Activated CD4-positive, alpha-beta memory T cell treated with anti-CD3 and anti-CD28 coated beads, Interleukin-2, amount 10 ng/mL, durations not matched to agents 7 days and 5 days (primary cell): ENCODE measurements at places on chromosomes 6 and 20. TPM values are rescaled to one million over a fixed set of nuclear protein-coding genes. Genes with fewer than 3 reads are reported as not detected.

DNA sequence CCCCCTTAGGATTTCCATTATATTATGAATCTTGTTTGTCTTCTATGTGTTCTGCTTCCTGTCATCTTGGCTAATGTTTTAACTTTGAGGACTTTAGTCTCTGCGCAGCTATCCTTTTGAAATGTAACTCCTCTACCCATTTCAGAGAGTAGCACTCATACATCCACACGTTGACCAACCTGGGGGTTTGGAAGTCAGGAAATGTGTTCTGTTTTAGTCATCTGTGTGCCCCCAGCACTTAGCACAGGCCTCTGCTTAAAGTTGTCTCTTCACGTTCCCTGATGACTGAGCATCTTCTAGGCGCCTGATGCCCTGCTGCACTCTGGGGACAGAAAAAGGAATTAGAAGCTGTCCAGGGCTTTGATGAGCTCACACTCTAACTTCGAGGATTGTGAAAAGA is 47.9 kb downstream of the HMGN3 start:
- H3K36me3 ChIP-seq, result no peaks in the 10 kb centered on the region
- H3K4me1 ChIP-seq, result no peaks in the 10 kb centered on the region
- H3K27me3 ChIP-seq, result peaks cover 6% of the 10 kb centered on the region
- H3K4me3 ChIP-seq, result no peak overlapping the region
- DNase-seq, result no peak
- H3K27ac ChIP-seq, result no peak overlapping the region

DNA sequence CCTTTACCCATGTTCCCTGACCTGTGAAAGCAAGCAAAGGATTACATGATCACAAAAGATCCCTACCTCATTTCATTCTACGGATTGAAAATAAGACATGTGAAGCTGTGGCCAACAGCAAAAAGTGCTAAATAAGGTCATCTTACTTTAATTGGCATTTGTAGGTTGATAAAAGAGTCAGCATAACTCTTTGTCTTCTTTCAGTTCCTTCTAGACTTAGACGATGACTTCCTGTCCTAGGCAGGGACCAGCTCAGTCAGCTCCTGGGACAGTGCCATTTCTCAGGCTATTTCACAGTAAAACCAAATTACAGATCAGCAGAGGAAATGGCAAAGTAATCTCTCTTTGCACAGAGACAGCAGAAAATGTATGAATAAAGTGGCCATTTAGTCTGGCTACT is 480.7 kb downstream of the RFPL4B start:
- no peaks in the 10 kb centered on the region for H3K4me1 ChIP-seq
- no peaks in the 10 kb centered on the region for H3K36me3 ChIP-seq
- DNase-seq, result no peak
- H3K27me3 ChIP-seq, result no peaks in the 10 kb centered on the region

GRCh38 chr20:10329387-10330005 is 104.5 kb downstream of the MKKS start:
- no peak overlapping the region for H3K27ac ChIP-seq
- no peak for DNase-seq
- H3K4me1 ChIP-seq, result no peaks in the 10 kb centered on the region
- peaks cover 12% of the 10 kb centered on the region for H3K27me3 ChIP-seq
- H3K36me3 ChIP-seq, result no peaks in the 10 kb centered on the region

DNA sequence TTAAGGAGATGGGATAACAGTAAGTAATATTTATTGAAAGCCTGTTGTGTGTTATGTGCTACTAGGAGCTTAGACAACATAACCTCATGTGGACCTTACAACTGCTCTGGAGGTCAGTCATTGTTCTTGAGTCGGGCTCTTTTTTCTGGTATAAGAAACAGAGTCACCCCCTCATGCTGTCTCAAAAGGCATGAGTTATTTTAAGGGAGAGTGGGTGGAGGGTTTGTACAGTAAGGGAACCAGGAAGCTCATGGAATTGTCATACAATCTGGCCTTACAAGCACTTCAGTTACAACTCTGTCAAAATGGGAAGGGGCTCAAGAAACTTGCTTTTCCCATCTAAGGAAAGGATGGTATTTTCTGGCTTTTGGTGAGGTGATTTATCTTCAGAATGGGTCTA is 16.5 kb upstream of the DSE start:
- DNase-seq, result no peak
- no peak overlapping the region for H3K4me3 ChIP-seq
- H3K36me3 ChIP-seq, result no peaks in the 10 kb centered on the region
- no peaks in the 10 kb centered on the region for H3K4me1 ChIP-seq

GRCh38 chr6:141475259-141475658 is 657.5 kb upstream of the GJE1 start:
- no peak for DNase-seq
- no peaks in the 10 kb centered on the region for H3K27me3 ChIP-seq
- no peak overlapping the region for H3K27ac ChIP-seq
- peaks cover 6% of the 10 kb centered on the region for H3K4me1 ChIP-seq
- H3K36me3 ChIP-seq, result peaks cover 14% of the 10 kb centered on the region

DNA sequence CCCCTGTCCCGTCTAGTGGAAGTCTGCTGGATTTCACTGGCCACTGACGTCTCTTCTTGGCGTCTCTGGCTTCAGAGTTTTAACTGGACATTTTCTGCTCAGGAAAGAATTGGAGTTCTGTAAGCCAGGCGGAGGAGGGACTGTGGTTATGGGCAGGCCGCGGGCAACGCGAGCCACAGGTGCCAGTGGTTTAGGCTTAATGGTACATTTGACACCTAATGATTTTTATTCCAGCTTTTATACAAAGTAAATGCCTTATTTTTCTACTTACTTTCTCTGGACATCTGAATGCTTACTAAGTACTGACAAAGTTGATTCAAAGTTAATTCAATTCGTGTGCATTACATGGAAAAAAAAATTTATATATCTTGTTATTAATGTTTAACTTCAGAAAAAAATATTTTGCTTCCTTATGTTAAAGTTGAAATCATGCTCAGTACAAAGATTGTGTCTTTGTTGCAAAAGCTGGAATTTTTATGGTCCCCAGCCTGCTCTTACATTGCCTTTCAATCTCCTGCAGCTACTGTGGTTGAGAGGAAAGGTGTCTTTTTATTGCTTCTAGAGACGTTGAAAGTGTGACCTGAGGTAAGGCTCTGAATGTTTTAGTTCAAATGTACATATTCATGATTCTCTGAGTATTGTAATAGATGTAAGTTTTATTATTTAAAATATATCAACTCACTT is 231.0 kb downstream of the SMOC2 start:
- H3K4me3 ChIP-seq, result no peak overlapping the region
- no peaks in the 10 kb centered on the region for H3K27me3 ChIP-seq
- H3K36me3 ChIP-seq, result no peaks in the 10 kb centered on the region
- no peaks in the 10 kb centered on the region for H3K4me1 ChIP-seq
- DNase-seq, result no peak
- no peak overlapping the region for H3K27ac ChIP-seq

Gene ID4
- not detected for total RNA-seq

Gene MTFR2
- total RNA-seq, result 20.4 TPM

Gene ANKRD6
- total RNA-seq, result 4.8 TPM

GRCh38 chr20:62601172-62601571 is 41.1 kb upstream of the SLCO4A1 start:
- H3K4me3 ChIP-seq, result no peak overlapping the region
- no peak for DNase-seq
- H3K4me1 ChIP-seq, result peaks cover 60% of the 10 kb centered on the region

- no peaks in the 10 kb centered on the region for H3K36me3 ChIP-seq
- no peaks in the 10 kb centered on the region for H3K27me3 ChIP-seq
- H3K27ac ChIP-seq, result no peak overlapping the region
- H3K4me3 ChIP-seq, result no peak overlapping the region
Observed at GRCh38 chr6:117668736-117669135, 6.5 kb upstream of the NUS1 start.

DNA sequence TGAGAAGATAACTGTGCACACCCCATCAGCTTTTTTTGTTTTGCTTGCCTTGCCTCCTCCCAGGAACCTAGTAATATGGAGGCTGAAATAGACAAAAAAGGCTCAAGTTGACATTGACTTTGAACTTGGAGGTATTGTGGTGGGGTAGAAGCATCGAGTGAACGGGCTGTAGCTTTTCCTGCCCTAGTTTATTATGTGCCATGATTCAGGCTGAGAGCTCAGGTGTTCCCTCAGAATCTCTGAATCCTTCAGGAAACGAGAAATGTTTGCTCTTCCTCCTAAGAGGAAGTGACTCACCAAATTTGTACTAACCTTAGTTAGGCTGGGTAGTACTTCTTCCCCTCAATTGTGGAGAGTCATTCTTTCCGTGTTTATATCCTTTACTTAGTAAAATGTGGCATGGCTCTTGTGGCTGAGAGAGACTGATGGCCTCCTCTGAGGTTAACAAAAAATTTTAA is 98.8 kb downstream of the SASH1 start:
- H3K4me1 ChIP-seq, result peaks cover 13% of the 10 kb centered on the region
- H3K27ac ChIP-seq, result no peak overlapping the region
- H3K4me3 ChIP-seq, result peak overlapping the region; percentile 10
- no peak for DNase-seq
- no peaks in the 10 kb centered on the region for H3K36me3 ChIP-seq

- DNase-seq, result no peak
- no peaks in the 10 kb centered on the region for H3K27me3 ChIP-seq
- no peaks in the 10 kb centered on the region for H3K36me3 ChIP-seq
- H3K27ac ChIP-seq, result no peak overlapping the region
- H3K4me1 ChIP-seq, result no peaks in the 10 kb centered on the region
Observed at GRCh38 chr6:129120856-129121638, 238.1 kb downstream of the LAMA2 start.

DNA sequence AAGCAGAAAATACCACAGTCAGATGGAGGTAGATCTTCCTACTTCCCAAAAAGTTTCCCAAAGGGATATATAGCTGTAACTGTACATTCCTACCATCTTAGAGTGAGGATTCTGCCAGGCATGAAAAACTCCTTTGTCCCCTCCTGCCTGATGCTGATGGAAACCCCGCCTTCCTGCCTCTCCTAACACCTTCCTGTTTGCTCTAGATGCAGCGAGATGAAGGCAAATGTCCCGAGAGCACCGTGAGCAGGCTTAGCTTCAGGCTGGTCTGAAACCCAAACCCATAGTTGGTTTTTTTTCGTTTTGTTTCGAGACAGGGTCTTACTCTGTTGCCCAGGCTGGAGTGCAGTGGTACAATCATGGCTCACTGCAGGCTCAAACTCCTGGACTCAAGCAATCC is 55.6 kb downstream of the MYB start:
- no peak overlapping the region for H3K4me3 ChIP-seq
- no peaks in the 10 kb centered on the region for H3K36me3 ChIP-seq
- peaks cover 36% of the 10 kb centered on the region for H3K4me1 ChIP-seq
- no peak overlapping the region for H3K27ac ChIP-seq
- no peaks in the 10 kb centered on the region for H3K27me3 ChIP-seq

DNA sequence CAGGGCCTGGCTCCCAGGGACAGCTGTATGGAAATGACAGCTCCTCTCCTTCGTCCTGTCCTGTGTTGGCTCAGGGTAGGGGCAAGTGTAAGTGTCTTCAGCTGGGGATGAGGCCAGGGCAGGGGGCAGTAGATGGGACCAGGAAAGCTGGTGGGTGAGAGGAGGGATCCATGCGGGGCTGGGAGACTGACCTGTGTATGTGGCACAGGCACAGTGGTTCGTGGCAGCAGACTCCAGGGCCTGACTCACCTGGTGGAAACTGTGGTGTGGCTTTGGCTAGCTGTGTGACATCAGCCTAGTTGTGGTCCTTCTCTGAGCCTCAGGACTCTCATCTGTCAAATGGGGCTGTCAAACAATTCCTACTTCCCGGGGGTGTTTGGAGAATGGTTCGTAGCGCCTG is 13.7 kb upstream of the SCRT2 start:
- DNase-seq, result no peak
- peaks cover 5% of the 10 kb centered on the region for H3K27me3 ChIP-seq
- no peak overlapping the region for H3K27ac ChIP-seq
- no peaks in the 10 kb centered on the region for H3K36me3 ChIP-seq
- no peak overlapping the region for H3K4me3 ChIP-seq
- no peaks in the 10 kb centered on the region for H3K4me1 ChIP-seq

GRCh38 chr20:37681384-37682112 is 12.3 kb upstream of the CTNNBL1 start:
- no peak overlapping the region for H3K4me3 ChIP-seq
- DNase-seq, result no peak
- peaks cover 14% of the 10 kb centered on the region for H3K27me3 ChIP-seq
- peaks cover 3% of the 10 kb centered on the region for H3K4me1 ChIP-seq

DNA sequence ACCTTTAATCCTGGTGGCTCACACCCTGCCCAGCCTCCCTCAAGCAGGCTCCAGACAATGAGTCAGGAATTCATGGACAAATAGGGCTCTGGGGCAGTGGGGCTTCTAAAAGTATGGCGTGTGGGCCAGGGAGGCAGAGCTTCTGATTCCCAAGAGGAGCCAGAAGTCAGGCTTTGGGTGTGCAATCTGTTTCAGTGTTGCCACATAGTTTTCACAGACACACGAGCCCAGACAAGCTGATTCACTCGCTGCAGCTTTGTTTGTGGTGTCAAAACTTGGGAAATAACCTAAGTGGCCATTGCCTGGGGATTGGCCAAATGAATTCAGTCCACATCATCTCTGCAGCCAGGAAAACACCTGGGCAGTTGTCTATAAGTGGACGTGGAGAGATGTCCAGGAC is 9.2 kb downstream of the PEDS1 start:
- DNase-seq, result no peak
- no peaks in the 10 kb centered on the region for H3K27me3 ChIP-seq
- H3K27ac ChIP-seq, result peak overlapping the region; percentile 26
- H3K4me3 ChIP-seq, result no peak overlapping the region
- peaks cover 68% of the 10 kb centered on the region for H3K36me3 ChIP-seq

- H3K4me1 ChIP-seq, result peaks cover 26% of the 10 kb centered on the region
- H3K27me3 ChIP-seq, result no peaks in the 10 kb centered on the region
- H3K36me3 ChIP-seq, result peaks cover 22% of the 10 kb centered on the region
- peak overlapping the region; percentile 45 for H3K27ac ChIP-seq
Observed at GRCh38 chr6:13794184-13794583, 20.2 kb downstream of the MCUR1 start.

GRCh38 chr6:30776390-30777154 is 32.2 kb upstream of the IER3 start:
- H3K27ac ChIP-seq, result no peak overlapping the region
- DNase-seq, result no peak
- H3K27me3 ChIP-seq, result no peaks in the 10 kb centered on the region
- peaks cover 27% of the 10 kb centered on the region for H3K4me1 ChIP-seq
- H3K36me3 ChIP-seq, result no peaks in the 10 kb centered on the region
